Vagina (tissue), 2 donors: ENCODE measurements at places on chromosomes 4 and X.

GRCh38 chrX:1451251-1451660, 1.5 kb downstream of the ASMTL start:
- DNase-seq, result peak; percentile 87

GRCh38 chrX:118207831-118208453, 91.3 kb upstream of the KLHL13 start:
- no peak for DNase-seq

DNA sequence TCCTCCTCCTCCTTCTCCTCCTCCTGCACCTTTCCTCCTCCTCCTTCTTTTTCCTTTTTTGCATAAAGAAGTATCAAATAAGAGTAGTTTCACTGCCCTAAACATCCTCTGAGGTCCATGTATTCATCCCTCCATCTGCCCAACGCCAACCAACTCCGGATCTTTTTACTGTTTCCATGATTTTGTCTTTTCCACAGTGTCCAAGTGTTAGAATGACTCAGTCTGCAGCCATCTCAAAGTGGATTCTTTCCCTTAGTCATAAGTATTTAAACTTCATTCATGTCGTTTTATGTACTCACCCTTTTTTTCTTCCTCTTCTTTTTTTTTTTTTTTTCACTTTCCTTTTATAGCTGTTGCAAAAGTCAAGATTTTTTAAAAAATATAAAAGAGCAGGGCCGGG, 12.9 kb downstream of the CSF2RA start:
- no peak for DNase-seq

- no peak for DNase-seq
Observed at GRCh38 chrX:41122664-41123257, 37.5 kb downstream of the USP9X start.

GRCh38 chrX:131054906-131055305, 3.2 kb upstream of the ARHGAP36 start:
- DNase-seq, result no peak

- no peak for DNase-seq
Observed at GRCh38 chr4:119020158-119020557, 115.5 kb upstream of the MYOZ2 start.

DNA sequence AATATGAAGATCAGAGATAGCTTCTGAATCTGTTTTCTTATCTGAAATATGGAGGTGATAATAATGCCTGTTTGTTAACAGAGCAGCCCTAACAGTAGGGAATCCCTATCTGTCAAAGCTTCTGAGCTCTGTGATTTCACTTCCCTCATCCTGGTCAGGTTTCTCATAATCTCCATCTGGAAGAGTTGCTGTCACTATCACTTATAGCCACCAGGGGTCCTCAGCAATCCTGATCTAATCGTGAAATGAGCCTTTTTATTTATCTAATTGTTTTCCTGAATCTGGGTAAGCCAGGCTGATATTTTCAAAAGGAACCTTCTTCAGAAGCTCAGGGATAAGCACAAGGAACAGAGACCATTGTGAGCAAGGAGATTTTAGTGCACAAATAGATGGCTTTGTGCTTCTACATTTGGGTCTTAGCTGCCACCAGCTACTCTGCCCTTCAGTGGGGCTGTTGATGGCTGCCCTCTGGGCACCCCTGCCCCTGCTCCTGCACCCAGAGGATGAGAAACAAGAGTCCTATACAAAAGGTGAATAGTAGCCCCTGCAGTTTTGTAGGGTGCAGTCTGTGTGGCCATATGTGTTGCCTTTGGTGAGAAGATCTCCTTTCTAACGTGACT, 196.4 kb upstream of the RADX start:
- no peak for DNase-seq

DNA sequence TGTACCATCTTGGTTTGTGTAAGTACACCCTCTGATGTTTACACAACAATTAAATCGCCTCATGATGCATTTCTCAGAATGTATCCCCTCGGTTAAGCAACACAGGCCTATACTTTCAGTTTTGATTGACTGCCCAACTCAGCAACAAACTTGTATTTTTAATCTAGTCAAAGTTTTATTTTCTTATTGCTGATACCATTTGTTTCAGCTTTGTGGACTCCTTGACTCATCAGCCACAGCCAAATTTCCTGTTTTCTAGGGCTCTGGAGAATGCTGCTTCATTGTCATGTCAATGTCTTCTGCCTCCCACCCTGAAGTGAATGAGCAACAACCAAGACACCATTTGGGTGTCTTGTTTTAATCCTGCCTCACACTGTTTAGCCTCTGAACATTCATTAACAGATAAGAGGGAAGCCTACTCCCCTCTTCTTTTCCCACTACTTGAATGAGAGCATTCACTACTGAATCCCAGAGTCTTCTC, 14.0 kb downstream of the BBS12 start:
- DNase-seq, result no peak

DNA sequence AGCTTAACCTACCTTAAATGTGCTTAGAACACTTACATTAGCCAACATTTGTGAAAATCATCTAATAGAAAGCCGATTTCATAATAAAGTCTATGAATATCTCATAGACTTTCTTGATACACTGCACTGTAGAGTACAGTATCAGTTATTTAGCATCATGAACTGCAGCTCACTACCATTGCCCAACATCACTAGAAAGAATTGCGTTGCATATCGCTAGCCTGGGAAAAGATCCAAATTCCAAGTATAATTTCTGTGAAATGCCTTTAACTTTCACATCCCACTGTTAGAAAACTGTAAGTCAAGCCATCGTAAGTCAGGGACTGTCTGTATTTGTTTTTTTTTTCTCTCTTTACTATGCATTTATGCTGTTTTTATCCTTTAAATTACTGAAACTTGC, 918.6 kb upstream of the PABPC4L start:
- DNase-seq, result no peak

DNA sequence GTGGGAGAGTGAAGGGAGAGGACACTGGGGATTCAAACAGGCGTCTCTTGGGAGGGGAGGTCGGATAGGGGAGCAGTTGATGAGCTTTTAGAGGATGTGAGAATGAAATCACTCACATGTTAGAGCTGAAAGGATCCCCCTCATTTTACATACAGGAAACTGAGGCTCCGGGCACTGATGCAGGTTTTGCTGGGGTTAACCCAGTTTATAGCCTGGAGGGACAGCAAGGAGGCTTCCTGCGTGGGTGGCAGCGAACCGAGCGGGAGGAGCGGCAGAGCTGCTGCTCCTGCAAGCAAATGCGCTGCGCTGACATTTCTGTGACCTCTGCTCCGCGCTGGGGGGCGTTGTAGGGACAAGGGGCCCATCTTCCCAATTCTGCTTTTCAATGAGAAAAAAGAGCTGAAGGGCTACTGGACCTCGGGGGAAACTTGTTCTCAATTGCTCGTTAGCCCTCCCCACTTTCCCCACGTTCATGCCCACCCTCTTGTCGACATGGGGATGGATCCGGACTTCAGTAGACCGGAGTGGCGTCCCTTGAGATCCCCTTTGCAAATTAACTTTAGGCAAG, 1.2 kb upstream of the NEUROG2 start:
- DNase-seq, result no peak

GRCh38 chrX:70476934-70477733, 32.5 kb downstream of the DLG3 start:
- DNase-seq, result no peak

- DNase-seq, result no peak
Observed at GRCh38 chr4:88291003-88291402, 6.6 kb upstream of the PPM1K start.

DNA sequence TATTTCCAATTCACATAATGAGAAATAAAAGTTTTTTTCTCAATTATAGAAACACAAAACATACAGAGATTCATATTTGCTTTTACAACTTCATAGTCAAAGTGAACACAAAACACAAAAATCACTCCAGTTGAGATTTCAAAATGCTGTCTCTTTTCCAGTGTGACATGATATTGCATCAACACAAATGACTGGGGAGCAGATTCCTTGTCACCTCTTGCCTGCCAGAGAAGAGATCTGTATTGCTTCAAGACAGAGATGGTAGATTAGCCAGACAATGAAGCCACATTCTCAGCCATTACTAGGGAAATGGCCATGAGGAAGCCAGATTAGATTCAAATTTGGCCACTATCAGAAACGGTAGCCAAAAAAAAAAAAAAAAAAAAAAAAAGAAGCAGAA, 2313.1 kb upstream of the AGA start:
- DNase-seq, result no peak

- DNase-seq, result no peak
Observed at GRCh38 chrX:133053861-133054598, 42.9 kb downstream of the USP26 start.

DNA sequence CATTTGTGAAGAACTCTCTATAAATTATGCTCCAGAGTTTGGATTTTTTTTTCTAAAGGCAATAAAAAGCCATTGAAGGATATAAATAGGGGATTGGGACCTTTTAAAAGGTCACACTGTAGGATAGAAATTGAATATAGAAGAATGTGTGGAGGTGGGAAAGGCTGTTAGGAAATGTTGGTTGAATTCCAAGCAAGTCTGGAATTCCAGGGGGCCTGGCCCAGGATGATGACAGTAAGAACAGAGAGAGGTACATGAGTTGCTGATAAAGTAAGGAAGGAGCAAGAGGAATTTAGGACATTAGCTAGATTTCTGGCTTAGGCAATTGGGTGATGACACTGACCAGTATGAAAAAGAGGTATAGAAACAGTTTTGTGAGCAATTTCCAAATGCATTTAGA, 95.4 kb upstream of the USP38 start:
- no peak for DNase-seq

- DNase-seq, result no peak
Observed at GRCh38 chr4:60683973-60684372, 516.2 kb upstream of the ADGRL3 start.

- no peak for DNase-seq
Observed at GRCh38 chr4:42809419-42810084, 83.0 kb upstream of the GRXCR1 start.

GRCh38 chrX:72479324-72480274, 93.0 kb downstream of the HDAC8 start:
- no peak for DNase-seq
